NCI-H524 (cell line): ENCODE measurements at places on chromosomes 13 and 19.

- no peak for DNase-seq
These were observed 19.7 kb upstream of the JUND start for GRCh38 chr19:18300930-18301717.

DNA sequence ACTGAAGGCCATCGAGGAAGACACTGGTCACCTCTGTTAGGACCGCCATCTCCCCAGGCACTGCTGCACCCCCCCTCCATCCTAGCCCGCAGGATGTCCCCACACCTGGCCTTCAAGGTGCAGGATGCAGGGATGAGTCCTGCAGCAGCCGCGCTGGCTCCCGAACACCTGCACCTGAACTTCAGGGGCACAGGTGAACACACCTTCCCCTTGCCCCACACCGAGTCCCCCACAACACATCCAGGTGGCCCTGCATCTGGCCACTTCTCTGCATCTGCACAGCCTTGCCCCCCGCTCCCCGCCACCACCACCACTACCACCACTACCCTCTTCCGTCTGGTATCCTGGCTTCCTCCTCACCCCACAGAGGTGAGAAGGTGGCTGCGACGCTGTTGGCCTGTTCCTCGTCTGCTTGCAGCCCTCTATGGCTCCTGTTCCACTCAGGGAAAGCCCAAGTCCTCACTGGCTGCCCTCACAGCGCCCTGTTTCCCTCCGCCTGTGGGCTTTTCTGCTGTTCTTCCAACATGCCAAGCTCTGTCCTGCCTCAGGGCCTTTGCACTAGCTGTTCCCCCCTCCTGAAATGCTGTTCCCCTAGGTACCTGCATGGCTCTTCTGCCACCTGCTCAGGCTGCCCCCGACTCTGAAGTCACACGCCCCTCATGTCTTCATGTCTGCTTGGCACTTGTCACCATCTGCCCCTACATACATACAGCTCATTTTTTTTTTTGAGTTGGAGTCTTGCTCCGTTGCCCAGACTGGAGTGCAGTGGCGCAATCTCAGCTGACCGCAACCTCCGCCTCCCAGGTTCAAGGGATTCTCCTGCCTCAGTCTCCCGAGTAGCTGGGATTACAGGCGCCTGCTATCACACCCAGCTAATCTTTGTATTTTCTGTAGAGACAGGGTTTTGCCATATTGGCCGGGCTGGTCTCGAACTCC lies 1.4 kb upstream of the CERS1 start:
- no peak for DNase-seq

GRCh38 chr19:19558055-19558454 lies 20.0 kb downstream of the CILP2 start:
- DNase-seq, result no peak

GRCh38 chr13:51838240-51838846 lies 6.6 kb downstream of the TMEM272 start:
- no peak for DNase-seq

GRCh38 chr19:2675892-2676291 lies 26.6 kb downstream of the GNG7 start:
- DNase-seq, result no peak

DNA sequence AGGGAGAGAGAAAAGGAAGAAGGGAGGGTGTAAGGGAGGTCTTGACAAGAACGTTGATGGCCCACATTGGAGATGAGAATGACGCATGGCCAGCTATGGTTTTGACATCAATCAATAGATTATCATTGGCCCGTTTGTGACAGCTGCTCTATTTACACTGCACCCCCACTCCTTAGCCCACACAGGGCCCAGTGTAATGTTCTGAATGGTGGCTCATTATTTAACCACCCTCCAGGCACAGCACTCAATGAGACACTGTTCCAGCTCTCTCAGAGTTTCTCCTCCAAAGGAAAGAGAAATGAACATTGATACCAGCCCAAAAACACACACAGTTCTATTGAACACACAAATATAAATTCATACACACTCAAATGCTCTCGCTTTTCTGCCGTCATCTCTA lies 173.0 kb upstream of the IPO5 start:
- DNase-seq, result no peak

GRCh38 chr19:40266912-40267600 lies 18.1 kb downstream of the AKT2 start:
- DNase-seq, result no peak

DNA sequence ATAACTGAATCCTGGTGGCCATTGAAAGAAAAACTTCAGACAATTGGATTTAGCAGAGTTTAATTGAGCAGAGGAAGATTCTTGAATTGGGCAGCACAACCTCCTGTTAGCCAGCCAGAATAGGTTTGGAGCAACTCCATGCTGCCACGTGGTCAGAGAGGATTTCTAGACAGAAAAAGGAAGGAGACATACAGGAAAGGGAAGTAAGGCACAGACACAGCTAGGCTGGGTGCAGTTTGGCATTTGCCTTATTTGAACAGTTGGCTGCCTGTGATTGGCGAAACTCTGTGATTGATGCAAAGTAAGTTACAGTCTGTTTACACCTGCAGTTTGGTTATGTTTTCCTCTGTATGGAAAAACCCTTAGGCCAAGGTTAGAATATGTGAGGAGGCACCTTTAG lies 85.8 kb upstream of the SPATA13 start:
- no peak for DNase-seq

DNA sequence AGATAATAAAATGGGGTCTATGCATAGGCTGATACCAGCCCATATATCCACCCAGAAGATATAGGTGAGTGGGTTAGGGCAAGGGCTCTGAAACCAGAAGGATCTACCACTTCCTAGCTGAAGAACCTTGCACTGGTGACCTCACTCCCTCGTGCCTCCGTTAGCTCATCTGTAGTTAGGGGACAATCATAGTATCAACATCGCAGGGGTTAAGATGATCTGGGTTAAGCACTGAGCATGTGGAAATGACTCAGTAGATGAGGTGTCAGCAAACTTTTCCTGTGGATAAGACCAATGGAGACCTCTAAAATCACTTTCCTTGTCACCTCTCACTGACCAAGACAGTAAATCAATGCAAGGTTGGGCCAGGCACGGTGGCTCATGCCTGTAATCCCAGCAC lies 30.5 kb downstream of the TNFSF14 start:
- no peak for DNase-seq
